ENCODE measurements at places on chromosomes 2 and 18.

DNA sequence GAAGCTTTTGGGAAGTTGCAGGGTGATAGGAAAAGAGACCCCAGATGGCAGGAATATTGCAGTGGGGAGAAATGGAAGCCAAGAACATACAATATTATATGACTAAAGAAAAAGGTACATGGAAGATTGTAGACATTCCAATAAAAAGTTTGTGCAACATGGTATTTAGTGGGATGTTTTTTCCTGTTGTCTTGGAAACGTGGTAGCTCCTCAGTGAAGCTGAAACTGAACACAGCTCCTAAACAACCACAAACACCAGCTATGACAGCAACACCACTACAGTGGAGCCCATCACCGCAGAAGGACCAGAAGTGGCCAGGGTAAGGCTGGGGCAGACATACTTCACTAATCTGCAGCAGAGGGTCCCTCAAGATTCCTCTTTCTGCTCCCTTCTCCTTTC, 246.8 kb downstream of the CDH20 start:
- no peak for DNase-seq

GRCh38 chr18:58511897-58512581, 116.9 kb downstream of the ALPK2 start:
- no peak for DNase-seq

DNA sequence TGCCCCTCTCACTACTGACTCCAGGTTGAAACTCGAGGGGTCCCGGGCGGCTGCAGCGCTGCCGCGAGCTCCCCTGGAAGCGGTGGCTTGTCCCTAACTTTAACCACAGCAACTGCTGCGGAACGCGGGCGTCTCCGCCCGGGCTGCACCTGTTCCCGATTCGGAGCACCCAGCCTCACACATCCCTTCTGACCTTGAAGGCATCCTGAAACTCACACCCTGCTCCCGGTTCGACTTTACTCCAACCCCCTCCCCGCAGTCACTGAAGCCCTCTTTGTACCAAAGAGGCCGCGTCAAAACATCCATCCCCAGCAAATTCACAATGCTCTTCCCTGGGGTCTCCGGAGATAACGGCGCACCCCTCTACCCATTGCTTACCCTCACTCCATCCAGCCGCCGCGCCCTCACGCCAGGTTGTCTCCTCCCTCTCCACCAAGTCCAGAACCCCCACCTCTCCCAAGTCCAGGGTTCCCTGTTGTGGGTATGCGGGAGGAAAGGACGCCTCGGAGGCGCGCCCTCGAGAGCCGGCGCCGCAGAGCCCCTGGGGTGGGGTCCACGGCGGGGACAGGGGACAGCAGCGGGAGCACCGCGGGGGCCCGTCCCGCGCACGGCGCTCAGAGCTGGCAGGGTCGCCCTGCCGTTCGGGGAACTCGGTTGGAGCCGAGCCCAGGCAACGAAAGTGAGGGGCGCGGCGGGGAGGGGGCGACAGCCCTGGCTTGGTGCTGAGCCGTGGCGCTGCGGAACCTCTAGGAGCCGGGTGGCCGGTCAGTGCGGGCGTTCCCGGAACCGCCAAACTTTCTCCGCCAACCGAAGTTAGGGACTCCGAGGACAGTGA, 934 bp downstream of the MYO5B start:
- DNase-seq: no peak

GRCh38 chr2:26493566-26493965, 15.6 kb upstream of the OTOF start:
- DNase-seq: no peak

DNA sequence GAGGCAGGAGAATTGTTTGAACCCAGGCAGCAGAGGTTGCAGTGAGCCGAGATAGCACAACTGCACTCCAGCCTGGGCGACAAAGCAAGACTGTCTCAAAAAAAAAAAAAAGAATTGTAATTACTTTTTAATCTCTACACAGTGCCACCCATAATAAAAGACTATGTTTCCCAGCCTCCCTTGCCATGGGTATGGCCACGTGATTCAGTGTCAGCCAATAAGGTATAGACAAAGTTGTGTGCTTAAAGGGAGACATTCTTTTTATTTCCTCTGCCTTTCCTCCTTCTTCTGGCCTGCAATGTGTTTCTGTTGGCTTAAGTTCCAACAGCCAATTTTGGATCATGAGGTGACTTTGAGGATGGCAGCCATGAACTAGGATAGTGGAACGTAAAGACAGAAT, 406.9 kb downstream of the LNPK start:
- no peak for DNase-seq
